Endothelial cell of umbilical vein (primary cell): ENCODE measurements at places on chromosomes 3 and 15.
A peak's percentile ranks its signal among the peaks of the same experiment; 100 is the strongest.

DNA sequence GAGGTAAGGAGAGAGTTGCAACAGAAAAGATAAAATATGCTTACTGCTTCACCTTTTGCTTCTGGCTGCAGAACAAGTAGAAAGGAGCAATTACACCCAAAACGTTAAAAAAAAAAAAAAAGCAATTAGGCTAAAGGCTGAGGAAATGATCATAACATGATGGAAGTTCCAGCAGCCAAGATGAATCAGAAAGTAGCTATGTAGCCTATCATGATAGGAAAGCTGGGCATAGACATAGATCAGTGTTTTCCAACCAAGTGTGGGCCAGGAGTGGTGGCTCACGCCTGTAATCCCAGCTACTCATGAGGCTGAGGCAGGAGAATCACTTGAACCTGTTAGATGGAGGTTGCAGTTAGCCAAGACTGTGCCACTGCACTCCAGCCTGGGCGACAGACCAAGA lies 52.6 kb downstream of the AGTR1 start:
- no peak for DNase-seq

DNA sequence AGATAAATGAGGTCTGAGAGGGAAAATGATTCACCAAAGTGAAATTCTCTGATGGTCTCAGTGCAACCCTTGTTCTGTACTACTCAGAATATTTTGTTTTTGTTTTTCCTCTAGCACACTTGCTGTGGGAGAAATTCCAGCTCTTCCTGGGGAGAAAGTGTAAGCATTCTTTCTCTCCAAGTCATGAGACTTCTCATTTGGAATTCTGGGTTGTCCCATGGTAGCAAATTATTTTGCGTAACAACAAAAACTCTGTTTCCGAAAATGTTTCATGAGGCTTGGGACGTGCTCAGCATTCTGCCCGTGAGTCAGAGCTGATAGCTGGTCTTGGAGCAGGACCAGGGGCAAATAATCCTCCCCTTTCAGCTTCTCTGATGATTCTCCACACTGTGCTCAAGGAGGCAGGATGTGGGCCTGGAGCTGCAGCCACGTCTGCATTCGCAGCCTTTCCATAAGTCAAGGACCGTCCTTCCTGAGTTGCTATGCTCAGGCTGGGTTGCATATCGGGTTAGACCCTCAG lies 70.3 kb downstream of the SENP2 start:
- peak; percentile 95 for DNase-seq

GRCh38 chr3:134897391-134898141 lies 102.5 kb downstream of the EPHB1 start:
- no peak for DNase-seq

DNA sequence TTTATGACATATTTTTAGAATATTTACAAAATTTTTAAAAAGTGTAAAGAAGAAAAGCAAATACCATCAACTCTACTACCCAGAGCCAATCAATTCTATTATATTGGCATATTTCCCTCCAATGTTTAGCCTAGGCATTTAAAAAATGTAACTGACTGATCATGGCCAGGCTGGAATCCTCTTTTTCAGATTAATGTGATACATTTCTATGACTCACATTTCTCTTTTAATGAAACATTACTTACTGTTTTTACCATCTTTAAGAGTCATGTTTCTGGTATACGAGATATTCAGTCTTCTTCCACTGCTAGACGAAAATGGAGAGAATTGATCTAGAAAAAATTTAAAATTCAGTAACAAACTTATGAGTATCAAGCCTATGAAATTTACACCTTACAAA lies 53.4 kb upstream of the DCUN1D1 start:
- DNase-seq = no peak

DNA sequence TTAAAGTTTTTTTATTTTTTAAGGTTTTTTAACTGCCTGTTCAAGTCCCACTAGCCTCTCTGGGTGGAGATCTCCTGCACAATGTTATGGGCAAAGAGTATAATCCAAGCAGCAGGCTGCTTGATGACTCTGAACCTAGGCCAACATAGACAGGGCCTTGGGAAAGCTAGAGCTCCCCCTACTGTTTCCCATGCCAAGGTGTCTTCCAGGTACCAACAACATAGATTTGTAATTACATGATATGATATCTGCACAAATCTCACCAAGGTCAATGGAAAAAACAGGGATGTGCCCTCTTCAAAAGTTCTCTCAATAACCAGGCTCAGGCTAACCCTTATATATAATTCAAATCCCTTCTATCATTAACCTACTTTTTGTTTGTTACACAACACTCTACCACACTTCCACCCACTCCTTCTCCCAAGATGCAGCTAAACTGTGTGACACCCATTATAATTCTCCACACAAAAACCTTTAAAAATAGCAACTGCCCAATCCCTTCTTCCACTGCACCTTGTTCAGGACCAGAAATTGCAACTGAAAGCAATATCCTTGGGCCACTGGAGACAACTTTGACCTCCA lies 43.8 kb downstream of the RBM15B start:
- peak; percentile 62 for DNase-seq

DNA sequence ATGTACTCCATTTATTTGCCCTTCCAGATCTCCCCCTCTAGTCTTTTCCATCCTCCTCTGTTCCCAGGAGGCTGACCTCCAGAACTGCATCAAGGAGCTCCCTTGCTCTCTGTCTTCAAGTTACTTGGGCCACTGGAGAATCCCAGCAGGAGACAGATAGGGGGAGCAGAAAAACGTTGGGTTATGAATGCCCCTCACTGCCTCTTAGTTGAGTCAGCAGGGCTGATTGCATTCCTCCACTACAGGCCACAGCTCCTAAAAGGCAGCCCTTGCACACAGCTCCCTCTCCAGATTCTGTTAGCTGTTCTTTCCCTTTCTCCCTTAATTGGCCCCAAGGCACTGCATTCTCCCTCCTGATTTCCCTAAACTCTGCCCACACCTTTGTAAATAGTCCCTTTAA lies 12.4 kb upstream of the CEP152 start:
- DNase-seq = no peak

DNA sequence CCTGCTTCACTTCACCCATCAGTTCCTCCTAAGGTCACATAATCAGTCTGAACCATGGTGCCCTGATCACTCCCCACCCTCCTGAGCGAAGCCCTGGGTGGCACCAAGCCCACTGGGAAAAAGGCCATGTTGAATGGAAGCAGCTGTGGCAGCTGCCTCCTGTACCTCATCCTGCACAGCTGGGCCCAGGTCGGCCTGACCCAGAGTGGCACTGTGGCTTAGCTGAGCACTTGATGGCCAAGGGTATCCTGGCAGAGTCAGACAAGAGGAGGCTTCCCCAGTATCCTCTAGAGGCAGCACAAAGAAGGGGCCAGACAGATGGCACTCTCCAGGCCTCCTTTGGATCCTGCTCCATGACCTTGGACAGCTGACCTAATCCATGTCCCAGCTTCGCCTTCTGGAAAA lies 68.4 kb downstream of the TLE3 start:
- DNase-seq = no peak

- no peak for DNase-seq
Measured at GRCh38 chr3:172033396-172033795, 6.0 kb upstream of the FNDC3B start.

- DNase-seq = peak; percentile 9
Measured at GRCh38 chr15:29612096-29612495, 210.2 kb downstream of the TJP1 start.

DNA sequence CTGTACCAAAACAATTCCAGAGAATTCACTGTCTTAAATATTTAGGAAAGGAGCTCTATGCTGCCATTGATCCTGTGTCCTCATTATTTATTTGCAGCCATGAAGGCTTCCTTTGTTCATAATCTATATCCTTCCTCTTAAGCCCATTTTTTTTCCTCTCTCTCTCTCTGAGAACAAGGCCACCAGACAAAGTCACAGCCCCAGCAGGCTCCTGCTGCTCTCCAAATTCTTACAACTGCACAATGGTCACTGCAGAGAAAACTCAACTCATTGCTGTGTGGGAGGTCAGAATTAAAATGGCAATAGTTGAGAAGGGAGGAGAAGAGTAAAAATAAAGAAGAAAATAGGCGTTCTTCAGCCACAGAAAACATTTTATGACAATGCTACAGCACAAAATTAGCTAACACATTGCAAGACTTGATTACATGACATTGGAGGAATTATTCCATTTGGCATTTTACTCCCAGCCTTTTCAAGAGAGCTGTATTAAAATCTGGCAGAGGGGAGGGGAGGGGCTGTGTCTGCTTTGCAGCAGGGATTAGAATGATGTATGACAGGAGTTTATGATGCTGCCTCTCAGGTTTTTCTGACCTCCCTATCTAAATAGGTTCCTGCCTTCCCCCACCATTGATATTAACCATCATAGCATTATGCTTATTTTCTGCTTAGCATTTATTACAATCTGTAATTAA lies 399.7 kb upstream of the THBS1 start:
- peak; percentile 46 for DNase-seq

- DNase-seq = no peak
Measured at GRCh38 chr3:186814100-186814499, 7.8 kb upstream of the RFC4 start.

DNA sequence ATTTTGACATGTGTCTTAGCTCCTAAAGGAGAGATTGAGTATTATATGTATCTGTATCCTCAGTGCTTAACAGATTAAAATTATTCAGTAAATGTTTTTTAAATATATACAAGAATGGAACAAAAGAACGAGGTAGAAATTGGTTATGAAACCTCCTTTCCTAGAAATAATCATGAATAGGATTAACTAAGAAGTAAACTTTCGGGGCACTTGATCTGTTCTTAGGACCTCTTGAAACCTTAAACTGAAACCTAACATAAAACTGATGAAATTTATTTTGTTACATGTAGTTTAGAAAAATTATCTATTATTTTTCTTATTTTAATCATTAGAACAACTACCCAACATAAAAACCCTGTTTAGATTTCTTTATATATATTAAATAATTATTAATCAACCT lies 311.5 kb downstream of the THSD4 start:
- no peak for DNase-seq

- DNase-seq = no peak
Measured at GRCh38 chr3:12224181-12225147, 64.4 kb upstream of the PPARG start.

- DNase-seq = peak; percentile 28
Measured at GRCh38 chr3:48429317-48429959, 448 bp downstream of the PLXNB1 start.

- DNase-seq = no peak
Measured at GRCh38 chr15:67208396-67208795, 46.1 kb downstream of the AAGAB start.

- DNase-seq = no peak
Measured at GRCh38 chr3:80308637-80309036, 540.8 kb upstream of the ROBO1 start.

DNA sequence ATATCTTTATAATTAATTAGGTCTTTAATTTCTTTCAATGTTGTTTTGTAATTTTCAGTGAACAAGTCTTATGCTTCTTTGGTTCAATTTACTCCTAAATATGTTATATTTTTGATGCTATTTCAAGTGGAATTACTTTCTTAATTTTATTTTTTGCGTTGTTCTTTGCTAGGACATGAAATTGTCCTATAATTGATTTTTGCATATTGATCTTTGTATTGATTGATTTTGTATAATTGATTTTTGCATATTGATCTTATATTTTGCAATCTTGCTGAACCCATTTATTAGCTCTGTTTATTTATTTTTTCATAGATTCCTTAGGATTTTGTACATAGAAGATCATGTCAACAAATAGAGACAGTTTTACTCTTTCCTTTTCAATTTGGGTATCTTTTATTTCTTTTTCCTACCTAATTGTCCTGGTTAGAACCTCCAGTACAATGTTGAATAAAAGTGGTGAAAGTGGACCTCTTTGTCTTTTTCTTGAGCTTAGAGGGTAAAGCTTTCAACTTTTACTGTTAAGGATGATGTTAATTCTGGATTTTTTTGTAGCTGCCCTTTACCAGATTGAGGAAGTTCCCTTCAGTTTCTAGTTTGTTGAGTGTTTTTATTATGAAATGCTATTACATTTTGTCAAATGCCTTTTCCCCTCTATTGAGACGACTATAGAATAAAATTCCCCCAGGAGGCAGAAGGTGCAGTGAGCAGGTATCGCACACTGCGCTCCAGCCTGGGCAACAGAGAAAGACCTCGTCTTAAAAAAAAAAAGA lies 36.8 kb upstream of the CCDC50 start:
- DNase-seq = no peak

- no peak for DNase-seq
Measured at GRCh38 chr3:157652366-157652765, 149.2 kb upstream of the VEPH1 start.

- DNase-seq = no peak
Measured at GRCh38 chr3:189688262-189688661, 57.1 kb downstream of the TP63 start.

DNA sequence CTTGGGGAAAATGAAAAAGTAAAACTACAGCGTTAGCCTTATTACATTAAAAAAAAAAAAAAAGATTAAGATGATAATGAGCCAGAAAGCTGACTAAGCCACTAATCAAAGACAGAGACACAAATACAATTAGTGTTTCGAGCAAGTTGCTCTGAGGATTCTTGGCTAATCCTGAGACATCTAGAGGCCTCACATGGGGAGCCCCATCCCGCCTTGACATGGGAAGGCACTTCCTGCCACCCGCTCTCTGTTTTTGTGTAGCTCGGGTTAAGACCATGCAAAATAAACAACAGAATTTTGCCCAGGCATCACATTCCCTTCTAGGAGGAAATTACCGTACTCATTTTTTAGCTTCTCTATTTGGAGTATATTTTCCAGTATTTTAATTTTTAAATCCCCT lies 15.3 kb downstream of the HESX1 start:
- no peak for DNase-seq

DNA sequence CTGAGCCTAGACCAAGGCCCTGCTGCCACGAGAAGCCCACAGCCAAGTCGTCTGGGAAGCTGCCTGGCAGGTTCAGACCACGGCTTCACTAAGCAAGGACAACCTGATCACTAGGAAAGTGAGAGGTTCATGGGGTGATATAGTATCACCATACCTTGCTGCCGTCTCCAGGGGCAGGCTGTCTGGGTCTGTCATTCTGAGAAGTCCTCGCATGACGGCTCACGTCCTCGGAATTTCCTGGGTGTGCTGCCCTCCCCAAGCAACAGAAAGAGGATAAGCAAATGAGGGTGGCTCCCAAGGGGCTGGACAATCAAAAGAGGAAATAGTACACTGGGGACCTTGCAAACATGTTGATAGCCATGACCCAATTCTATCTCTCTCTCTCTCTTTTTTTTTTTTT lies 207.4 kb upstream of the IGF1R start:
- DNase-seq = no peak

- peak; percentile 82 for DNase-seq
Measured at GRCh38 chr3:99825004-99825640, 7.5 kb downstream of the CMSS1 start.

GRCh38 chr3:33706056-33706455 lies 12.0 kb downstream of the CLASP2 start:
- no peak for DNase-seq

- DNase-seq = no peak
Measured at GRCh38 chr3:70179111-70179510, 133.3 kb downstream of the MDFIC2 start.

- no peak for DNase-seq
Measured at GRCh38 chr3:179921500-179921899, 115.2 kb downstream of the PEX5L start.

- DNase-seq = no peak
Measured at GRCh38 chr15:29283381-29283780, 13.8 kb upstream of the NSMCE3 start.

GRCh38 chr3:172060234-172060633 lies 20.9 kb downstream of the FNDC3B start:
- no peak for DNase-seq

- no peak for DNase-seq
Measured at GRCh38 chr15:25053000-25053815, 98.4 kb downstream of the SNRPN start.
